GM12892 (cell line): ENCODE measurements at places on chromosomes 3 and 15.

DNA sequence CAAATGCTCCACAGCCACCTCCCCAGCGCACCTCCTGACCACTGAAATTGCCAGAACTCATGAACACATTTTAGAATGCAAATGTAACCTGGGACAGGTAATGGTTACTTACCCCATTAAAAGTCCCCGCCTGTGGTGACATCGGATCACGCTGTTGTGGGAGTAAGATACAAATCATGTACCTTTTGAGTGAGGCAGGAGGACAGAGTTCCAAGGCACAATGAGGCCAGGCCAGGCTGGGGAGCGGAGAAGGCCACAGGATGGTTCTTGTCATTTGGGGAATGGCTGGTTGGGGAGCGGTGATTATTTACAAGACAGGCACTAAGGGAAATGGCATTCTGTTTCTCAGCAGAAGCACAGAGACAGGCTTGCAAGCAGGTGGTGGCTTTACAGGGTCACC, 490.0 kb downstream of the EDEM1 start:
- DNase-seq: no peak

DNA sequence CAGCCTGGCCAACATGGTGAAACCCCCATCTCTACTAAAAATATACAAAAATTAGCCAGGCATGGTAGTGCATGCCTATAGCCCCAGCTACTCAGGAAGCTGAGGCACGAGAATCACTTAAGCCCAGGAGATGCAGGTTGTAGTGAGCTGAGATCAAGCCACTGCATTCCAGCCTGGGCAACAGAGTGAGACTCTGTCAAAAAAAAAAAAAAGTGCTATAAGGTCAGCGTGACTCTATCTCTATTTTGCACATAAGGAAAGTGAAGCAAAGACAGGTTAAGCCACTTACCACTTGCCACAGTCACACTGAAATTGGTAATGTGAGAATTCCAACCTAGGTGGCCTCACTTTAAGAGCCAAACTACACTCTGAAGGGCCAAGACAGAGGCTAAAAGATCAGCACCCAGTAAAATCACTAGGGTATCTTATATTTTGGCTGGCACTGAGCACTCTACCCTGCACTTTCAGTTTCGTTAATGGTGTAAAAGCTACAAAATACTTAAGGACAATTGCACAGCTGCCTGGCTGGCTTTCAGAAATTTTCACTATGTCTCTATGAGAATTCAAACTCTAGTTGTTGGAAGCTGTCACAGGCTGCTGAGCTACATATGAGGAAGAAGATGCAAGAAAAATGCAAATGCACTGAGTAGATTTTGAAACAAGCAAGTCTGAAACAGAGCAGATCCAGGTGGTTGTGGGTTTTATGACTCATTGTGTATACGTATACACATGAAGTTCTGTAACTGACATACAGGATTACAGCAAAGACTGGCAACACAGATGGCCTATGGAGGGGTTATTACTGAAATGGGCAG, 32.7 kb downstream of the TRANK1 start:
- DNase-seq: peak; percentile 40

GRCh38 chr15:60344987-60345386, 52.8 kb downstream of the ANXA2 start:
- no peak for DNase-seq

GRCh38 chr3:55118451-55118850, 190.6 kb upstream of the LRTM1 start:
- DNase-seq: no peak

GRCh38 chr3:122912772-122913538, 114.6 kb downstream of the SEMA5B start:
- no peak for DNase-seq

GRCh38 chr15:94295275-94295674, 63.9 kb downstream of the MCTP2 start:
- no peak for DNase-seq

DNA sequence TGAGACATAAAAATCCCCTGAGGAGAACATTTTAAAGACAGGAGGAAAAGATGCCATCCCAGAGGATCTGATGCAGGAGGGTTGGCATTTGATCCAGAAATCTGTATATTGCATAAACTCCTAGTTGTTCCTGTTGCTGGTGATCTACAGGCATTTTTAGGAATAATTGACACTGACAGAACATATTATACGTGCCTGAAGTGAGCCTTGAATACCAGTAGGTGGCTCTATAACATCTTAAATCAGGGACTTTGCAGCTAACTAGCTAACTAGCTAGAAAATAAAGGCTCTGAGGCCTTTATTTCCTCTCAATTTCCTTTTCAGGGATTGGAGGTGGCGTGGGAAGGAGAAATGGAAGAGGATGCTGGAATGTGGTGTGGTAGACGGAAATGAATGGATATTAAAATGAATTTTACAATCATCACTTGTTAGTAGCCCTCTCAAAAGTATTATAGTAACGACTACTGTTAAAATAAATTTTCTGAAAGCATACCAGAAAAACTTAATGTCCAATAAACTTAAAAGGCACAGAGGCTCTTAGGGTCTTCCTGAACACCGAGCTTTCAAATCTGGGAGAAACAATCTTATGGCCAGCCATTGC, 73.8 kb upstream of the ZBED2 start:
- no peak for DNase-seq

DNA sequence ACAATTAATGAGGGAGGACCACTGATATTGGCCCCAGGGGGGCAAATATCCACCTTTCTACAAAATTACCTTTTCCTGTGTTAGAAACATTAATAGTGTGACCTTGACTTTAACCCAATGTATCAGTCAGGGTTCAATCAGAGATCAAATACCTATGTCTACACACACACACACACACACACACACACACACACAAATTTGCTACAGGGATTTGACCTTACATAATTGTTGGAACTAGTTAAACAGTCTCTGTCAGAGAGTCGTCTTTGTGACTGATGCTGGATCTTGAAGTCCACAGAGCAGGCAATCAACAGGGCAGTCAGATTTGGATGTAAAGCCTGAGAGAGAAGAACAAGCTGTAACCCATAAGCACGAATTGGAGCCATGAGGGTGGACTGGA, 32.5 kb downstream of the TM4SF4 start:
- no peak for DNase-seq

GRCh38 chr3:134249296-134249841, 1.3 kb downstream of the RYK start:
- DNase-seq: no peak

DNA sequence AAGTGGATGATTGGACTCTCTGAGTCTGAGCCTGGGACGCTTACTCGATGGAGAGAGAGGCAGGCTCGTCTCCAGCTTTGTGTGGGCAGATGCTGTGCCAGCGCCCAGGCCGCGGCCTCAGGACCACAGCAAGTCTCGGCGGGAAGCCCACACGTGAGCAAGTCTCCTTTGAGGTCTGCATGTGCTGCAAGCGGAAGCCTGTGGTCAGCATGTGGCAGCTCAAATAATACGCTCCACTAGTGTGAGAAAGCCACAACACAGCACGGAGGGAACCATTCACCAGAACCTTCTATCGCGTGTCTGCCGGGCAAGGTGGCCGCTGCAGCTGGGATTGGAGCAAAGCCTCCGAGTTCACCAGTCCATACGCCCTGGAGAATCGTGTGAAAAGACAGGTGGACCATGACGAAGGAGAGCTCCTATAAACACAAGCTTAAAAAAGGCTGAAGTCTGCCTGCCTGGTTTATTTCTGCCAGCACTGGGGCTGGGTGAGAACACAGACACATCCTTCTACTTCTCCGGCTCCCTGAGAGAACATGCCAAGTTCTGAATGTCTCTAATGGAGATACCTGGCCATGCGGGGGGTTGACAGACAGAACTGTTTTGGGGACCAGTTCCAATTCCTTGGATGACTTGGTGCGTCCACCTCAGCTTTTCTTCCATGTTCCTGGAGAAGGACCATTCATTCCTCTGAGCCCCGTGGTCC, 82.0 kb upstream of the LRIG1 start:
- DNase-seq: peak; percentile 14

GRCh38 chr3:50120364-50121071, 31.8 kb downstream of the RBM5 start:
- no peak for DNase-seq

DNA sequence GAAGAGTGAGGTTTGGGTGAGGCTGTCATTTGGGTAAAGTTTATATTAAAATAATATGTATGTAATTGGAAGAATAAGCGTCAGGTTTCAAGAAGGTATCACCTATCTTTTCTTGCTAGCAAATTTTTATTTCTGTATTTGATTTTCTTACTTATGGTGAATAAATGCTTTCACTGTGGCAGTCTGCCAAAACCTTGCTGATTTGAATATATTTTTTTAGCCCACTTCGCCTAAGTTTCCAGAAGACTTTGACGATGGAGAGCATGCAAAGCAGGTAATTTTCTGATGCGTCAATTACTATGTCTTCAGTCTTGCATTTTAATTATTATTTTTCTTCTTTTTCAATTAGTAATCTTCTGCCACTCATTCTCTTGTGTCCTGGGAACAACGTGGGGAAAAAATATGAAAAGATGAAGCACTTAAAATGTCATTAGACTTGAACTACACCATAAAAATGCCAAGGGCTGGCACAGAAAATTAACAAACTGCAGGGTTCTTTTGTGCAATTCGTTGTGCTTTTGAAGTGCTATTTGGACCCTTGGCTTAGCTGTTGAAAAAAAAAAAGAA, 40.4 kb downstream of the SRP14 start:
- DNase-seq: no peak

DNA sequence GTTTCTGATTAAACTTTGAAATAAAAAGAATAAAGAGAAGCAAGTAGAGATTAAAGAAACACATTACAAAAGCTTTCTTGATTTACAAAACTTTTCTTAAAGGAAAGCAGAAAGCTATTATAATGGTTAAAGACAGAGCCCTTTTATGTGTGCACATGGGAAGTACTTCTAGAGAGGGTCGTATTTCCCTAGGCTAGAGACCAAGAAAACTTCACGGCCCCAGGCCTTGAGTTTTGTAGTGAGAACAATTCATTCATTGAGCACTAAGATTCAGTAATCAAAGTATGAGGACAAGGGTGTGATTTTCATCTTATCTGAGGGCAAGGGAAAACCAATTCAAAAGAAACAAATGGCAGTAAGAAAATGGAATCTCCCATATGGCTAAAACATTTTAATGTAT, 854.1 kb downstream of the ROBO1 start:
- DNase-seq: no peak

DNA sequence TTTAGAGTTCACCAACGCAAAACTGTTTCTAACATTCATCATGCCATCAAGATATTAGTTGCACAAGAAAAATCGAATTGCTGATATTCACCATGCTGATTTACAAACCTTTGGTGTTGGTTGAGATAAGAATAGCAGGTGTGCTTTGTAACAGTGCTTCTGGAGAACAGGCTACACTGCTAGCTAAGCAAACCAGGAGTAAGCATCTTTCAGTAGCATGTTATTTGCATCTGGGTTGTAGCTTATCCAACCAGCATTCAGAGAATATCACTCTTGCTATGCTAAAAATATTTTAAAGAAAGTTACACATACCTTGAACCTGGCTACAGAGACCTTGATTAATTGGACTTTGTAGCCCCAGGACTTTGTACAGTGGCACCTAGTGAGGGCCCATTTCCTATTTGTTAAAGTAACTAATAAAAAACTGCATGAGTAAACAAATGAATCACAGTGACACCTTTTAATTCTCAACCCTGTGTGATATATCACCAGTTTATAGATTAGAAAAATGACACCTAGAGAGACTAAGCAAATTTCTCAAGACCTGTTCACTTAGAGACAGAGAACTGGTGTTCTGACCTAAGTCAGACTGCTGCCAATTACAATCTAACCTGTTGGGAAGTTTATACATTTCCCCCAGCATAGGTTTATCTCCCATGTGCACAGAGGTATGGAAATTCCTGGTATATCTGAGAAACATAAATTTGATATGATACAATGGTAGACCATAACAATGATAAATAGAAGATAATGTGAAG, 435.5 kb upstream of the TGFBR2 start:
- DNase-seq: no peak

DNA sequence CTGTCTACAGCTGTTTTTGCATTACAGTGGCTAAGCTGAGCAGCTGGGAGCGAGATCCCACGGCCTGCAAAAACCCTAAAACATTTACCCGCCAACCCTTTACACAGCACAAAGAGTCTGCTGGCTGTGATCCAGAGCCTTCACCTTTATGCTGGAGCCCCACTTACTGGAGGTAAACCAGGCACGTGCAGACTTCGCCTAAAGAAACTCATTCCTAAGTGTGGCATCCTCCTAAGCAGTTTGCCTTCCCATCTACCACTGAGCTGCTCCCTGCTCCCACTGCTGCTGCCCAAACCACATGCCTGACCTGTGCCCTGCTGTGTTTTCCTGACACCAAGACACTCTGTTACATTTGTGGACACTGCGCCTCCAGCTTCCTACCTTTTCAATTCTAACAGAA, 53.0 kb downstream of the CHSY1 start:
- no peak for DNase-seq

DNA sequence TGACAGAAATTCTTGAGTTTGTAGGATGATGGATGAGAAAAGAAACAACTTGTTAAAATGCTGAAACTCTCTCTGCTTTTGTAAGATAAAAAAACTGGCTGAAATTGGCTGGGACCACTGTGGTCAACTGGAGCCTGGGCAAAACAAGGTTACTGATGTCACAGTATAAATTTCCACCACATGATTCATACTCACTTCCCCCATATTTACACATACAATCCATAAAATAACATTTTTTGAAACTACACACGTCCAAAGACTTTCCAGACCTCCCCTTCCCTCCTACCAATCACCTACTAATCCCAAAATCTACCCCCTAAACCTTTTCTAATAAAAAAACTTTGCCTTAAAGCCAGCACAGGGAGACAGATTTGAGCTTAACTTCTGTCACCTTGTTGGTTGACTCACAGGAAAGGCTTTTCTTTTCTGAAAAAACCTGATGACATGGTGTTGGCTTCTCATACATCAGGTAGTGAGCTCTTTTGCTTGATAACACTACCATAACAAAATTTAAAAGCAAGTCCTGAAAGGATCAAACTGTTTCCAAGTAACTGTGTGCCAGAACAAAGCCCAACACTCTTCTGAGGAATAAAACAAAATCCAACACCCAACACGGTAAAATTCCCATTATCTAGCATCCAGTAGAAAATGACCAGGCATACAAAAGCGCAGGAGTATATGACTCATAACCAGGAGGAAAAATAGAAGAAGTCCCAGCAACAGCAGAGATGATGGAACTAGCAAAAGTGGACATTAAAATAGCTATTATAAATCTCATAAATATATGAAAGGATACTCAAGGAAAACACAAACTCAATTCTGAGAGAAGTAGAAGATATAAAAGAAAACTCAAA, 87.3 kb upstream of the SNRK start:
- DNase-seq: no peak
